ENCODE measurements at places on chromosomes 1 and 21.

GRCh38 chr1:26014179-26014578 lies 7.4 kb upstream of the EXTL1 start:
- DNase-seq, result no peak

DNA sequence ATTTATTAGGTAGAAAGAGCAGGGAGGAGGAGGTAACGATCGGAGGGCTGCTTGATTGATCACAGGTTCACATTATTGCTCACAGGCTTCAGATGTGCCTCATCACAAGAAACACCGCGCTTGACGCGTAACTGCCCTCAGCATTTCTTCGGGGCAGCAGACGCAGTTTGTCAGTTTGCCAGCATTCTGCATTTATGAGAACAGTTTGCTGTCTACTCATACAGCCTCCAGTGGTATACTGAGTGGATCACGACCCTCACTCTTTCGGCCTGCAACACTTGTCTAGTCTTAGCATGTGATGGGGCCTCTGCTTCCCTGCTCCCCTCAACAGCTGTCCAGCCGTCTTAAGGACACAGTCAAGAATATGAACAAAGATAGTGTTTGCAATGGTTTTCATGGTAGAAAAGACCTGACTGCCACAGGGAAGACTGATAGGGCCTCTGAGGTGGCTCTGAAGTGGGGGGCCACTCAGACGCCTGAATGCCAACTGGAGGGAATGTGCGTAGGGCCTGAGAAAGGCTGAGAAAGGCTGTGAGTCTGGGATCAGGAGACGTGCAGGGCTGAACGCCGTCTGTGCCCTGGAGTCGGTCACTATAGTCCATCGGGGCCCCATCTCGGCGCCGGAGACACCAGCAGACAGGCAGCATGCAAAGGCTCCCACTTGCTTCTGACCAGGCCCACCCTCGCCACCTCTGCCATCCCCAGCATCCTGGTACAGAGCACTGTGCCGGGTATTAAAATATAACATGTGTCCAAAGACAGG lies 45.0 kb downstream of the UBE2G2 start:
- DNase-seq, result no peak

DNA sequence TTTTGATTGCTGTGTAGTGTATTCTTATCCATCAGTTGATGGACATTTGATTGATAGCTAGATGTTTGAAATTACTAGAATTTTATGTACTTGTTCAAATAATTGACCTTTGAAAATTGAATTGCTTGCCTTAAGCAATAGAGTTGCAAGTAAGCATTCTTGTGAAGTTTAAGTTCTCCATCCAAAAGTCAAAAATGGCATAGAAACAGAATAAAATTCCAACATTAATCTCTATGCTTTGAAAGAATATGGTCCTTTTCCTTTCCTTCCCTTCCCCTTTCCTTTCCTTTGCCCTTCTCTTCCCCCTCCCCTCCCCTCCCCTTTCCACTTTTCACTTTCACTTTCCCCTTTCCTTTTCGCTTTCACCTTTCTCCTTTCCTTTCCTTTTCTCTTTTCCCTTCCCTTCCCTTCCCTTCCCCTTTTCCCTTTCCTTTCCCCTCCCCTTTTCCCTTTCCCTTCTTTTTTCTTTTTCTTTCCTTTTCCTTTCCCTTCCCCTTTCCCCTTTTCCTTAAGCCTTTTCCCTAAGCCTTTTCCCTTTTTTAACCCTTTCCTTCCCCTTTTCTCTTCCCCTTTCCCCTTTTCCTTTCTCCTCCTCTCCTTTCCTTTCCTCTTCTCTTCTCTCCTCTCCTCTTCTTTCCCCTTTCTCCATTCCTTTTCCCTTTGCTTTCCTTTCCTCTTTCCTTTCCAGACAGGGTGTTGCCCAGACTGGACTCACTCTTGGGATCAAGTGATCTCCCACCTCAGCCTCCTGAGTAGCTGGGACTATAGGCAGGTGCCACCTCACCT lies 67.4 kb downstream of the SASS6 start:
- DNase-seq, result no peak

- no peak for DNase-seq
These were observed 35.1 kb downstream of the AK5 start for GRCh38 chr1:77316966-77317365.

- no peak for DNase-seq
These were observed 1.0 kb downstream of the LYST start for GRCh38 chr1:235865565-235866204.

GRCh38 chr21:45763074-45763473 lies 119.5 kb downstream of the PCBP3 start:
- no peak for DNase-seq

DNA sequence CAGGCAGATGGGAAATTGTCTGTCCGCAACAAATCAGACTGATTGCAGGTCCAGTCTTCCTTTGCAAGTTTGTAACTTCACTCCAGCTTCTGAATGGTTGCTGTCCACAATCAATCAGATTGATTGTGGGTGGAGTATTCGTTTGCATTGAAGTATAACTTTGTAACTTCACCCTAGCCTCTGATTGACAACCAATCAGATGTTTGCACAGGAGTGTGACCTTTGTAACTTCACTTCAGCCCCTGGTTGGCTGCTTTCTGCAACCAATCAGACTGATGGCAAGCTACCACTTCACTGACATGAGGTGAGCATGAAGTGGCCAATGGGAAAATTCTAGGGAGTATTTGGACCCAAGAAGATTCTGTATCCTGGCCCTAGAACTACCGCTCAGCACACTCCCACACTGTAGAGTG lies 25.7 kb downstream of the OR10J1 start:
- no peak for DNase-seq

- DNase-seq, result no peak
These were observed 6.8 kb downstream of the OLIG2 start for GRCh38 chr21:33032434-33033047.

GRCh38 chr1:145963265-145964019 lies 933 bp downstream of the ANKRD34A start:
- DNase-seq, result peak; percentile 5

DNA sequence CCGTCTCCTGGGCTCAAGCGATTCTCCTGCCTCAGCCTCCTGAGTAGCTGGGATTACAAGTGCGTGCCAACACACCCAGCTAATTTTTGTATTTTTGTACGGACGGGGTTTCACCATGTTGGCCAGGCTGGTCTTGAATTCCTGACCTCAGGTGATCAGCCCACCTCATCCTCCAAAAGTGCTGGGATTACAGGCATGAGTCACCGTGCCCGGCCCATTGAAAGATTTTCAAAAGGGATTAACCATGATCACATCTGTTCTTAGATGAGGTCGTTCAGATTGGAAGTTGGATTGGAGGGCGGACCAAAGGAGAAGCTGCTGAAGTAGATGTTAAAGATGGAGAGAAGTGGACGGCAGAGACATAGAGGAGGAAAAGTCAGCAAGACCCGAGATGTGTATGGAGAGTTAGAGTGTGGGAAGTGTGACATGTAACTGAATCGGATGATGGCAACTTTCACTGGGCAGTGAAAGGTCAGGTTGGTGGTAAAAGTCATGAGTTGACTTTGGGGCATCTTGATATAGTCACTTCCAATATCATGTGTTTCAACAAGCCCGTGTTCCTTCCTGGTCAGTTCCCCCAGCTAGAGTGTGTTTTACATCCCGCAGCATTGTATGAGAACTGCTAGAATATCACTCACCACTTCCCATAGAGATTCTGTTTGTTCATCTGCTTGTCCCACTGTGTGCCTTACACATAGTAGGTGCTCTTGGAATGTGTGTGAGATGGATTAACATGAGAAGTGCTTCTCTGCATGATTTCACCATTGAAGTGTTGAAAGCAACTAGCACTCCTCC lies 54.4 kb upstream of the TINAGL1 start:
- DNase-seq, result no peak

GRCh38 chr1:184082541-184083415 lies 31.2 kb downstream of the TSEN15 start:
- DNase-seq, result no peak

GRCh38 chr1:3685222-3685621 lies 32.9 kb downstream of the TP73 start:
- DNase-seq, result no peak

DNA sequence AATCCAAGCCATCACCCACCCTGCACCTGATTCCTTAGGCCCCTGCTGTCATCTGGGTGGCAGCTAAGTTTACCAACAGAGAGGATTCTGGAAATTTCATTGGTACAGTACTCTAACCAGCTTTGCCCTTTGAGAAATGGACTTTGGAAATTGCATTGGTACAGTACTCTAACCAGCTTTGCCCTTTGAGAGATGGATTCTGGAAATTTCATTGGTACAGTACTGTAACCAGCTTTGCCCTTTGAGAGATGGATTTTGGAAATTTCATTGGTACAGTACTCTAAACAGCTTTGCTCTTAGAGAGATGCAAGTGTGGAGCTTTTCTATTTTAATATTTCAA lies 42.5 kb downstream of the MAB21L3 start:
- DNase-seq, result no peak

DNA sequence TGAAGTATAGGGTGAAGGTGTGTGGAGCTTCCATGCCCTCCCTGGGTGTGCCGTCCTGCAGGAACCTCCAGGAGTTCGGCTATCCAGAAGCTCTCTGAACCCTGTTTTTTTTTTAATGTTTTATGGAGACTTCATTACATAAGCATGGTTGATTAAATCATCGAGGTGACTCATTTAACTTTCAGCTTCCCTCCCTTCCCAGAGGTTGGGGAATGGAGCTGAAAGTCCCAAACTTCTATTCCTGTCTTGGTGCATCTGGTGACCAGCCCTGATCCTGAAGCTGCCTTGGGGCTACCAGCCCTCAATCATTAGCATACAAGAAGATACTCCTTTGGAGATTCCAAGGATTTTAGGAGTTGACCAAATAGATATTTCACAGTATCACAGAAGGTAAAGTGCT lies 9.5 kb downstream of the RRP15 start:
- no peak for DNase-seq

DNA sequence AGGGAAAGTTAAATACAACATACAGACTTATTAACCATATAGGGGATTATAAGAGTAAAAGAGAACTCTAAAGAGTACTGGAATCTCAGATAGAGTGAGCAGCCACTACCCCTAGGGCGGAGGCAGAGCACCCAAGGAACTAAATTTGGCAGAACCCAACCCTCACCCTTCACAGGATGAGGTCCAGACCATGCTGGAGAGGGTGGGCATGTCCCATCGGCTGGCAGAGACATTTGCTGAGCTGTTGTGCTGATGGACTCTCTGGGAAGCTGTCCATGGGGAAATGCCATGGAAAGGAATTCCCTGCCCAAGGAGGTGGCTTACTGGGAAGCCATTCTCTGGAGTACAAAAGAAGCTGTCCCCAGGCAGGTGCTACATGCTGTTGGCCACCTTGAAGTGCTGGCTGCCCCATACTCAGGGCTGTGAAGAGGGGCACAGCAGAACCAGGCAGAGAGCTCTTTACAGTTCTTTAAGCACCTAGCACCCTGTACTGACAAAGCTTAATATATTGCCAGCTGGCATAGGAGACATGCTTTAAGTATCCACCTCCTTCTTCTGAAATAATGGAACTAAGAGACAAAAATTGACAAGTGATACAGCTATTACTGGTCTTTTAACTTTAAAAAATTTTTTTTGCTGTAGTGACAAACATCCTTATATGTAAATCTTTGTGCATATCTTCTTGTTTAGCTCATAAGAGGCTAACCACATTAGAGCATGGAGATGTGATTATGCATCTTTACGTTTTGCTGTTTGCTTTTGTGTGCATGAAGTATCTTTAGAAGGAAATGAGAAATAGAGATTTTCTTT lies 29.6 kb downstream of the TSNAX start:
- no peak for DNase-seq

GRCh38 chr1:55245781-55246180 lies 30.6 kb upstream of the USP24 start:
- no peak for DNase-seq

DNA sequence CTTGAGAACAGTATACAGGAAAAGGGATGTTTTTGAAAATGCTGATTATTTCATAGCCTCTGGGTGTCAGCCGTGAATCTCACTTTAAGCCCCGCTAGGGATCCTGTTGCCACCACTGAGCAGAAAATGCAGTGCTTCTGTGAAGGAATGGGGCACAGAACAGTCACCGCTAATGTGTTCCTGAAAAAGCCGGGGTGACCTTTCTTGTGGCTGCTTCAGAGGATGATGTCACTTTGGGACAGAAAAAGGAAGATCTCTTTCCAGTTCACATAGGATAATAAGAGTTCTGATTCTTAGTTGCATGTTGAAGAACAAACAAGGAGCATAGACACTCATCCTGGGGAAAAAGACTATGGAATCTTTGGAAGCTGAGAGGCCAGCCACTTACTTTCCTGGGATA lies 349.6 kb downstream of the DISC1 start:
- DNase-seq, result no peak

- no peak for DNase-seq
These were observed 7.3 kb upstream of the LRRC71 start for GRCh38 chr1:156912861-156913808.

- DNase-seq, result no peak
These were observed 10.1 kb upstream of the EFNA1 start for GRCh38 chr1:155117610-155118009.

DNA sequence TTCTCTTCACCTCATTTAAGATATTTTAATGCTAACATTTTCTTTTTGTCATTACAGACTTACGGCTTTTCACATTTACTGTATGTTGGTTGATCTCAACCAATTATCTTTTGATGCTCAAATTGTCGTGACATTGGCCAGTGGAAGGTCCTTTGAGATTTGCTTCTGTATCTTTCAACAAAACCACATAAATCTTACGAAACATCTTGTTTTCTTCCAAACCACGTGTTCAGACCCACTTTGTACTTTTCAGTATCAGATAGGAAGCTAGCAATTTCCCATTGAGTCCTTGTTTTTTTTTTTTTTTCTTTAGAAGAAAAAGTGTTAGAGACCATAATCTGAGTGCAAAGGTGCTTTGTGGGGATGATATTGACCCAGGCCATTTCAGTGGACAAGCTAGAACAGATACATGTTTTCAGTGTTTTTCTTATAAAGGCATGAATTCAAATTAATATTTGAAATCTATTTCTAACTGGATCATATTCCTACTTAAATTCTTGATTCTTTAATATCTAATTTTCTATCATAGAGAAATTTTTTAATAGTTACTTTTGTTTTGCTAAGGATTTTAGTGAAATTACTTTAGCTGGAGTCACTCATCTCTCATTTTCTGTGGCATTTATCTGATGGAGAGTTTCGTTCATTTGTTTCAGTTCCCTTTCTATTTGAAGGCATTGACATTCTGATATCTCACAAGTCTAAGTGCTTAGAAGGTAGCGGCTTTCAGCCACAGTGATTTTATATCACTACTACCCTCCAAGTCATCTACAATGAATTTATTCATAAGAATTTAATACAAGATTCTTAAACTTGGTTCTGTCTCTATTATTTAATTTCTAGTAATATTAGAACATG lies 26.7 kb downstream of the ATG4C start:
- DNase-seq, result no peak

DNA sequence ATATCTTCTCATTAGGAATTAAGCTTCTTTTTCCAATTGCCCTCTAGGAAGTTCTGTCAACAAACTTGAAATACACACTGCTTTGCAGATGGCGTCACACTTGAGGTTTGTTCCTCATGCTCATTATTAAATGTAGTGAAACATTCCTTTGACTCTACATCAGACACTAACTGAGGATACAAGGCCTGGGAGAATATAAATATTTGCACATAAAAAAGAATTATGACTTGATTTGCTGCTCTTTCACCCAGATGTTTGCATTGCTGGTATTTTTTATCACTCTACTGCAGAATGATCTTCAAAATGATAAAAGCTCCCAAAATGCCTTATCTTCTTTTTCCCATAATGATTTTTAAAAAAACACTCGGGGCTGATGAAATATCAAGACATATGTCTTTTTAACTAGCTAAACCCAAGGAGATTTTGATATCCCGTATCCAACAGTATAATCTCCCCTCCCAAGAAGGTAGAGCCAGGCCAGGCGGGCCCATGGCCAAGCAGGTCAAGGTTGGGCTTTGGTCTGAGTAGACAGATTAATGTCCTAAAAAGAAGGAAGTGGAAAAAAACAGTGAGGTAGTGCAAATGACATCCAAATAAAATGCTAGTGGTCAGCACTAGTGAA lies 264.6 kb downstream of the HHIPL2 start:
- no peak for DNase-seq

Data from CD4-positive, alpha-beta T cell treated with Interleukin-17A for 1 hour (primary cell).